Femur (tissue), 1 donor: ENCODE measurements at places on chromosomes 1 and 21.

- DNase-seq, result no peak
Observed at GRCh38 chr1:107599220-107599619, 365.8 kb downstream of the VAV3 start.

GRCh38 chr1:207938016-207938415 is 27.1 kb upstream of the CD34 start:
- DNase-seq, result no peak

DNA sequence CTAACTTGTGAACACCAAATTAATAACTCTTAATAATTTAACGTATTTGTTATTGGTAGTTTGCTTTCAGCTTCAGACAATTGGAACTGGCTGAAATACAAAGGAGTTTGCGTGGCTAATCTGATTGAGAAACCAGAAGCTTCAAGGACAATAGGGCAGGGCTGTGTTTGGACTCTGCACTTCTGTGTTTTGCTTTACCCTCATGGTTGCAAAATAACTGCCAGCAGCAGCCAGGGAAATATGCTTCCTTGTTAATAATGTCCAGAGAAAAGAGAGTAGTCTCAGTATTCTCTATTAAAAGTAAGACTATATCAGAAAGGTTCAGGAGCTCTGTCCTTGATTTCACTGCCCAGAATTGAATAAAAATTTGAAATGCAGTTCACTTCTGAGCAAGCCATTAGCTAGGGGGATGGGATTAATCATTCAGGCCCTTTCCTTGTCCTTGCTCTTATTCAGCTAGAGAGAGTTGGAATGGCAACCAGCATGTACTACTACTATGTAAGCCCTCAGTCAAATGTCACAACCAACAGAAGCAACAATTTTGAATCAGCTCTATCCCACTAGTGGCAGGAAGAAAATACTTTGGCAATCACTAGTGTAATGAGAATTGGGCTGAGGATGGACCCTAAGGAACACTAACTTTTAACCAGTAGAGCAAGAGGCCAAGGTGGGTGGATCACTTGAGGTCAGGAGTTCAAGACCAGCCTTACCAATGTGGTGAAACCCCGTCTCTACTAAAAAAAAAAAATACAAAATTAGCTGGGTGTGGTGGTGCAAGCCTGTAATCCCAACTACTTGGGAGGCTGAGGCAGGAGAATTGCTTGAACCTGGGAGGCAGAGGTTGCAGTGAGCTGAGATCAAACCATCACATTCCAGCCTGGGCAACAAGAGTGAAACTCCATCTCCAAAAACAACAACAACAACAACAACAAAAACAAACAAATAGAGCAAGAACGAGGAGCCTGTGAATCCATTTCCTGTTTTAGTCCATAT is 76.8 kb downstream of the POU2F1 start:
- no peak for DNase-seq

- DNase-seq, result no peak
Observed at GRCh38 chr1:54885237-54885679, 1.7 kb downstream of the DHCR24 start.

GRCh38 chr1:112794654-112795239 is 79.6 kb upstream of the PPM1J start:
- DNase-seq, result no peak

GRCh38 chr1:109089242-109090015 is 1.1 kb upstream of the TMEM167B start:
- DNase-seq, result peak; percentile 77

DNA sequence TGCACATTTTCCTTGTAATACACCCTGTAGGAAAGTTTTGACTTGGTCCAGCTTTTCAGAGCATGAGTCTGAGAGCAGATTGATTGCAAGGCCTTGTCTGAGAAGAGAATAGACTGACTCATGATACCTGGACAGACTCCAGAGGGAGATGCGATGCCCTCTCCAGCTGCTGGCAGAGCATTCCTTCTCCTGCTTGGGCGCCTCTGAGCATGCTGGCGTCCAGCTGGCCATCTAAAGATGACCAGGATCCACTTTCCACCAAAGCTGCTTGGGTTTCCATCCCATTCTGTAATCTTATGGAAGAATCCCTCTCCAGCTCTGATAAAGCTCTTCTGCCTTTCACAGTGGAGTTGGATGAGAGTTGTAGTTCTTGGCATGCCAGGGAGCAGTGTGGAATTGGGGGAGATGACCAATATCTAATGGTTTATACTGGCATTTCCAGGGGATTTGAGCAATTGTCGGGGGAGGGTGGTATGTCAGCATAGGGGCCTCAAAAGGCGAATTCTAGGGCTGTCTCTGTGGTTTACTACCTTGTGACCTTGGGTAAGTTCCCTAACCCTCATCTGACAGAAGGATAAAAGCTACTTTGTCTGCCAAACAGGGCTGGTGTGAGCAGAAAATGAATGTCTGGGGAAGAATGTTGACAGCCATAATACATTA is 19.5 kb downstream of the SZRD1 start:
- peak; percentile 48 for DNase-seq

DNA sequence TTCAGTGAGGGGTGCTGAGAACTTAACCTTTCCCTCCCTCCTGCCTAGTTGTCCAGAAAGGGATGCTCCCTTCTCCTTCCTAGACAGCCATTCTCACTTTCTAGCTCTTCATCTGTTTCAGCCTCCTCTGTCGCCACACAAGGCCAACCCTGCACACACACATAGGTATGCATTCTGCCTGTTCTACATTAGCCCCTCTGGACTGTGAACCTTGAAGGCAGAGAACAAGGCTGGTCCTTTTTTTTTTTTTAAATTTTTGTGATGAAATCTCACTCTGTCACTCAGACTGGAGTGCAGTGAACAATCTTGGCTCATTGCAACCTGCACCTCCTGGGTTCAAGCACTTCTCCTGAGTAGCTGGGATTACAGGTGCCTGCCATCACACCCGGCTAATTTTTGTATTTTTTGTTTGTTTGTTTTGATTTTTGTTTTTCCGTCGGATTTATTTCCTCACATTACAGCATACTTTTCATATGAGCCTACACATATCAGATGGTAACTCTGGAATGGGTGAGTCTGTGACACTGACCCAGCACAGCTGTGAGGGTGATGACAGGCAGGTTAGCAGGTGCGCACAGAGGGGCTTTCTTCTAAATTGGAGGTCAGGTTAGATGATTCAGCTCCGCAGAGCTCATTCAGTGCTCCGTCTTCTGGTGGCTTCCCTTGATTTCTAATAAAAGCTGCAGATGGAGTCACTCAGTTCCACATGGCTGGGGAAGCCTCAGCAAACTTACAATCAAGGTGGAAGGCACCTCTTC is 4.9 kb upstream of the AKR1A1 start:
- DNase-seq, result no peak

DNA sequence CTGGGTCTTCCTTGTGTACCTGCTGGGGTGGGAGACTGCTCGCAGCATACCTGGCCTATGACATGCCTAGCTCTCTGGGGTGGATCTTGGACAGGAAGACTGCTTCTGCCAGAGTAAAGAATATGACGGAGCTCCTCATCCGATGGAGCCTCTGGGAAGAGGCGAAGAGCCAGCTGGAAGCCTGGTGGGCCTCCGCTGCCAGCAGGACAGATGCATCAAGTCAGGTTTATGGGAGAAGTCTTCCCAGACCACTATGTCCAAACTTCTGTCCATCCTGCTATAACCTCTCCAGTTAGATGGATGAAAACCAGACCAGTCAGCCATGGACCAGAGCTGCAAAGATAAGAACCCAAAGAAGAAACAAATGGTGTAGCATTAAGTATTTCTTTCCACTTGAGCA is 27.7 kb upstream of the NGF start:
- DNase-seq, result no peak

- no peak for DNase-seq
Observed at GRCh38 chr21:32916088-32916487, 109.6 kb upstream of the OLIG2 start.

- DNase-seq, result peak; percentile 97
Observed at GRCh38 chr1:32072622-32073298, at the start of gene TMEM39B. TMEM39B (plus strand) TSS chr1:32072939; CDS start chr1:32073048, 109 bp downstream.

DNA sequence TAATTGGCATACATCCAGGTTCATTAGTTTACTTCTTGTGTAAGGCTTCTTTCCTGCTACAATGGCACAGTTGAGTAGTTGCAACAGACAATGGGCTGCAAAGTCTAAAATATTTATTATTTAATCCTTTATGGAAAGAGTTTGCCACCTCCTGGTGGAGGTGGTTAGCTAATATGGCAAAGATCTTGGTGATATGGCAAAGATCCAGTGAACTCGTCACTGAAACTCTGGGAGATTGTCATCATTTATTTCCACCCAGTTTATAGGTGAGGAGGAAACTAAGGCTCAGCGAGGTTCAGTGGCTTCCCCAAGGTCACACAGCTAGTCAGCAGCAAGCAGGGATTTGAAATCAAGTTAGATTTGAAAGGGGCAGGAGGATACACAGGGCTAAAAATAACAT is 16.1 kb upstream of the IFFO2 start:
- no peak for DNase-seq

GRCh38 chr1:153534925-153535241 is 908 bp downstream of the S100A6 start:
- DNase-seq, result no peak

DNA sequence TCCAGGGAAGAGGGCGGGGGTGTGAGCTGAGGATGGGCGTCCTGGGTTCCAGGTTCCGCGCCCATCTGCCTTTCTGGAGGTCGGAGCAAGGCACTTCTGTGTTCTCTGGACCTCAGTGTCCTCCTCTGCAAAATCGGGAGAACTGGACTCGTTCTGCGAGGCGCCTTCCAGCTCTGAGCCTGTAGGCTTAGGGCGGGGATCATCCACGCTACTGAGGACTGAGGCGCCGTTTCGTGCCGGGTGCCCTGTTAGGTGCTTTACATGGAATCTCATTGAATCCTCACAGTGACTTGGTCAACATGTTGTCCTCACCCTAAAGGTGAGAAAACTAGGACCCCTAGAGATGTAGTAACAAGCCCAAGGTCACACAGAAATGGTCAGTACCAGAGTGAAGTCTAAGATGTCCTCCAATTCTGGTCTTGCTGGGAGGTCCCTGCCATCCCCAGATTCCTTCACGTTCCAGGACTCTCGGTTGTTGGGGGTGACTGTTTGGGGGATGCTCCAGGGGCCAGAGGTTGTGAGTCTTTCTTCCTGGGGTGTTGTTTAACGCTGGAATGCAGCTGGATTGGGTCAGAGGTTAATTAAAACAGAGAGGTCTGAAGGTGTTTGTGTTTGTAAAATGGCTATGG is 677 bp downstream of the PRKAA2 start:
- DNase-seq, result peak; percentile 25

GRCh38 chr1:220887520-220888416 is 8.5 kb downstream of the HLX start:
- DNase-seq, result peak; percentile 68

GRCh38 chr1:118739501-118739900 is 248.6 kb downstream of the TBX15 start:
- DNase-seq, result no peak

DNA sequence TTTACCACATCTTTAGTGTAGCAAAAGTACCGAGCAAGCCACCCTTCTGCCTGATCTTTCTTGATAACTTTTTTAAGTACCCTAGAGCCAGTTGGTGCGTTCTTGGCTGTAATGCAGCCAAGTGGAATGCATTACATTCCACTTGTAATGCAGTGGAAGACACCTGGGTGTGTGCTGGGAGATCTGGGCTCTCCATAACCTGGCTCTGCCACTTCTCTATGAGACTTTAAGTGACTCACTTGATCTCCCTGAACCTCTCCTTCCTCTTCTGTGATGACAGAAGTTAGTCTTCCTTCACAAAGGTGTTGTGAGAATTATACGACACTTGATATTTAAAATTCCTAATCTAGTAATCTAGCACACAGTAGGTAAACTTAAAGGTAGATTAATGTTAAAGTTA is 35.3 kb upstream of the NFIA start:
- no peak for DNase-seq

DNA sequence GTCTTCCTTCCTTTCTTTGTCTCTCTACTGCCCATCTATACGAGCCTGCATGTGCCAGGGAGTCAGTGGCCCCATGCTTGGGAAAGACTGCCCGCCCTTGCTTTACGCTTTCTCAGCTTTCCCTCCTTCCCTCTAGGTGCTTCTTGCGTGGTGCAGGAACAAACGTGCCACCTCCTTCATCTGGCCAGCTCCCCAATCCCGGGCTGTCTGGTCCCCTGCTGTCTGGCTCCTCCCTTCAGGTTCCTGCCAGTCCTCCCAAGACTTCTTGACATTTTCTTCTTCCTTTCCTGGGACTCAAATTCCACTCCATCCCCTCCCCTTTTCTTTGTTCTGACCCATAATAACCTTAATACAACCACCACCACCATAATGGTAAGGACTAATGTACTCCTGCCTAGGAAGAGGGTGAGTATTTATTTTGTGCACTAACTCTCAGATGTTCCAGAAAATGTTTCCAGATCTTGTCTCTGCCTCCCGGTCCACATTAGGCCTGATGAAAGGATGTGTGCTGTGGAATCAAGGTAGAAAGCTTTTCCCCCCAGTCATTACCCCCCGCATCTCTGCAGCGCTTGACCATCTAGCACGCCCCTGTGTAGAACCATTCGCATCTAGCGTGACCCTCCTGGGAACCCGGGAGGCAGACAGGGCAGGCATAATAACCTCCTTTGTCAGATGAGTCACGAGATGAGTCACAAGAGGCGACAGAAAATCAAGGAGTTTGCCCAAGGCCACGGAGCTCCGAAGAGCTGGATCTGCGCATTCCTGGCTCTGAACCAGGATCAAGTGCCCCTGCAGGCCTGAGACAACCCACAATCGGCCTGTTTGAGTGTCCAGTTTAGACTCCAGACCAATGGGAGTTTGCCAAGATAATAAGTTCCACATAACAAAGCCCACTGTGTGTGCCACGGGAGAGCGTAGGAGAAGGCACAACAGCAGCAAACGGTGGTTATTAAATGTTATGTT is 60.1 kb upstream of the NEK2 start:
- peak; percentile 26 for DNase-seq

DNA sequence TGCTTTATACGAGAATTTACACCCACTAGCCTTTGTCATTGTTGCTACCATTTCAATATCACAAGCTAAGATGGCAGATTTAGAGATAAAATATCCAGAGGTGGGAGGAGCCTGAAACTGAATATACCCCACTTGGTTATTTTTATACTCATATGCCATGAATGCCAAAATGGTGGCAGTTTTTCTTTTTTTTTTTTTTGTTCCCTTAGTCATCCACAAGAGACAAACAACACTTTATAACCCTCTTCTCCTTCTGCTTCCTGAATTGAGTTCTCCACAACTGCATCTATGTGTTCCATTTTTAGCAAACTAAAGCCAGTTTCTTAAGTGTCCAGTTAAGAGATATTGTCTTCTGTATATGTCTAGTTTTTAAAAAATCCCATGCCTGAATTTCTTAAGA is 558.4 kb downstream of the LMO4 start:
- no peak for DNase-seq

DNA sequence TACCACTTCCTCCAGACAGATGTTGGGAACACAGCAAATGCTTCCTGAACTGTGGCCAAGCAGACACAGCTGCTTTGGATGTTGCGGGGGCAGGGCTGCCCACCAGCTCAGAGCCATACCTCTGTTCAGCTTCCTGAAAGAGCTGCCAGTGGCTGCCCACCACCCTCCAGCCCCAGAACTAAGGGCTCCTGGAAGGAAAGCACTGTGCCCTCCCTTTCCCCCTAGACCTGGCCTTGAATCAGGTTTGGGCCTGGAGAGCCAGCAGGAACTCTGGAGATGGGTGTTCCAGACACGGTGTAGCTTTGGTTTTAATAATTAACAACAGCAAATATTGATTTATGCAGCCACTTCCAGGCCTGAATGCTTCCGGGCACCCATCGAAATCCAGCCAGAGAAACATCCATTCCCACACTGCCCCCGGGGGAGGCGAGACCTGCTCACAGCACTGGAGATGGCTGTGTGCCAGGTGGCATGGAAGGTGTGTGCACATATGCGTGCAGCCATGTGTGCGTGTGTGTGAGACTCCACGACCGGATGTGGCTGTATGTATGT is 45.7 kb downstream of the RAP1GAP start:
- peak; percentile 50 for DNase-seq

GRCh38 chr1:107047602-107048001 is 8.9 kb upstream of the PRMT6 start:
- DNase-seq, result no peak

- DNase-seq, result no peak
Observed at GRCh38 chr21:45724994-45725843, 81.7 kb downstream of the PCBP3 start.
